ENCODE measurements at places on chromosomes 2 and 18.

DNA sequence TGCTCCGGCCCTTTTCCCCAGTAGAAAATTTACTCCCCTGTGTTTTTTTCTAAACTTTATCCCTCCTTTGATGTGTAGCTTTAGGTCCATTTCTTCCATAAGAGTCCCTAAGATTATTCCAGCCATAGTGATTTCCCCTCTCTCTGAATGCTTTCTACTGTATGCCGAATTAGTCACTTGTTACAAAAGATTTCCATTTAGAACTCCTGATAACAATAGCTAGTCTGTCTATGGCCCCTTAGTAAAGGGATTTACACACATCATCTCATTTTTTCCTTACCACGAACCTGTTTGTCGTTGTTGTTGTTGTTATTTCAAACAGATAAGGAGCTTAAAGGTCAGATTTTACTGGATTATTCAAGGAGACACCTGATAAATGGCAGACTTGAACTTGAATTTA lies 256.1 kb downstream of the PAX3 start:
- no peak for DNase-seq

DNA sequence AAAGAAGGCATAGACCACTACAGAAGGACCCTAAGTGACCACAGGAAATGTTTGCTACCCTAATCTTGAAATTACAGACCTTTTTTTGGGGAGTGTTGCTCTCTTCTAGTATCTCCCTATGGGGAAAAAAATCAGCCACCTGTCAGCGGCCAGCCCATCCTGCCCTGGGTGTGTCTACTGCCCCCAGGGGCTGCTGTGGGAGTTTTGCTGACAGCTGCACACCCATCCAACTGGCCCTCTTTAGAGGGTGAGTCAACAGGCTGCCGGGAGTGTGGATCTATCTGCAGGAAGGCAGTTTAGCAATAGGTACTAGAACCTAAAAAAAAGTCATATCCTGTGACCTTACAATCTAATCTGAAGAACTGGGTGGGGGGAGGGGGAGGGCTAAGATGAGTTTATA lies 796 bp upstream of the DYSF start:
- no peak for DNase-seq

GRCh38 chr18:73381699-73382036 lies 513.9 kb upstream of the NETO1 start:
- no peak for DNase-seq

- DNase-seq: no peak
Measured at GRCh38 chr18:79530821-79531220, 135.1 kb downstream of the NFATC1 start.

- peak; percentile 16 for DNase-seq
Measured at GRCh38 chr2:147910990-147911473, 66.2 kb downstream of the ACVR2A start.

DNA sequence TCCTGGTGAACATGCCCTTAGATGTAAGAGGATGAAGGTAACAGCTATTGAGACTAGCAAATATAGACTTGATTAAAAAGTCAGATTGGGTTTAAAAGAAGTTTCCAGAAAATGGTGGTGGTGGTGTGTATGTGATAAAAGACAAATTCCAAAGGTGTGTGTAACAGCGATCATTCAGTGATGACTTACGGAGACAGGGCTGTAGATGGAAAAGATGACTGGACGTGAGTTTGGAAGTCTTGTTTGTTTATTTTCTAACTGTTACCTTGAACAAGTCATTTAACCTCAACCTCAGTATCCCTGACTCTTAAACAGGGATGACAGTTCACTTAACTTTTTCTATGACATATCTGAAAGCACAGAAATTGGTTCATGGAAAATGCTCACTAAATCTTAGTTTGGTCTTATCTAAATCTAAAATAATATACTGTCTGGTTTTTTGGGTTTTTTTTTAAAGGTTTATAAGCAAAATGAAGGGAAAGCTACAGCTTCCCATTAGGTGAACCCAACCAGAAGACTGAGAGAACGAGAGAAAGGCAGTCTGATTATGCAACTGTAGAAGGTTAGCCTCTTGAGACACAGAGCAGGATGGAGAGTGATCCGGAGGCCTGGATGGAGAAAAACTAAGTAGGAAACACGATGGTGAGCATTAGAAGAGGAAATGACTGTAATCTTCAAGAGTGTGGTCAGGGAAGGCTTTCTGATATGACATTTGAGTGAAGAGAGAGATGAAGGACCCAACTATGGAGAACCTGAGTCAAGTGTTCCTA lies 71.9 kb downstream of the TCF4 start:
- no peak for DNase-seq

DNA sequence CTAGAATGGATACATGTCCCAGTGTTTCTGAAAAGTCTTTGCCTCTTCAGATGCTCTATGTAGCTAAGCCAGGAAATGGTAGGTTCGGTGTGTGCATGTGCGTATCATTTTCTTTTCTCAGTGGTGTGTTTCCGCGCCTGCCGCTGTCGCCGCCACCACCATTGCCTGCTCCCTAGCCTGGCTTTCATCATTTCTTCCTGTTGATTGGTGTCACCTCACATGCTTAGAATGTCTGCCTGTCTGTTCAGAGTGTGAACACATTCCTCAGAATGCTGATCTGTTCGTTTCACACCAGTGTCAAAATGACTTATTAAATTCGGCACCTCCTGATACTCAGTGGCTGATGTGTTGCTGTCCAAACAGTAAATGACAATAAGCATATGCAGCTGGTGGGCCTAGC lies 255.2 kb upstream of the SPRED2 start:
- DNase-seq: no peak

GRCh38 chr2:236977063-236977851 lies 108.4 kb upstream of the COPS8 start:
- DNase-seq: no peak

DNA sequence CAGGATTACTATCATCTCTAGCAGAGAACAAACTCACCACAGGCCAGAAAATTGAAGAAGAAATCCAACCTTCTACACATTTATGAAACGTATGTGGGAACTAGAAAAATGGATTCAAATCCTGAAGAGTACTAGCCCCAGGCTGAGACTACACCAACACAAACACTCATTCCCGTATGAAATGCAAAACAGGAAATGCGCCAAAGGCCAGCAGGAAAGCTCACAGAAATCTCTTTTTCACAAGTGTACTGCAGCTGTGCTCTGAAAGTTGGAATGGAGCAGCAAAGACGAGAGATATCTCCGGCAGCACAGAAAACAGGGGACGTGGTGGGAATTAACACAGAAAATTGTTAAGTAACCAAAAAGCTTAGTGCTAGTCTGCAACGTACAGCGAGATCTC lies 913.5 kb downstream of the TDRD15 start:
- DNase-seq: no peak

- DNase-seq: peak; percentile 8
Measured at GRCh38 chr2:238290091-238290509, 1.7 kb upstream of the PER2 start.

GRCh38 chr18:13369756-13370510 lies 151.4 kb downstream of the LDLRAD4 start:
- DNase-seq: no peak

DNA sequence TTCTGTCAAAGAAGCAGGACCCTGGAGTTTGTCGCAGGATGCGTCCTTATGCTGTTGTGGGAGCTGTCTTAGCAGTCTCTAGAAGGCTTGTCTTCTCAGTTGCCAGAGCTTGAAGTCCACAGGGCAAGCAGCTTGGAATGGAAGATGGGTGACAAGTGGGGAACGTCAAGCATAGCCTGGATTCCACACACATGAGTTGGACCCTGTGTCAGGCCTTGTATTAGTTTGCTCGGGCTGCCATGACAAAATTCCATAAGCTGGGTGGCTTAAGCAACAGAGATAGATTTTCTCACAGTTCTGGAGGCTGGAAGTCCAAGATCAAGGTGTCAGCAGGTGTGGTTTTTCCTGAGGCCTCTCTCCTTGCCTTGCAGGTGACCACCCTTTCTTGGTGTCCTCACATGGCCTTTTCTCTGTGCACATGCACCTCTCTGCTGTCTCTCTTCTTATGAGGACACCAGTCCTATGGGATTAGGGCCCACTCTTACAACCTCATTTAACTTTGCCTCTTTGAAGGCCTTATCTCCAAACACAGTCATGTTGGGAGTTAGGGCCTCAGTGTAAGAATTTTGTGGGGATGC lies 51.3 kb downstream of the THNSL2 start:
- DNase-seq: no peak

DNA sequence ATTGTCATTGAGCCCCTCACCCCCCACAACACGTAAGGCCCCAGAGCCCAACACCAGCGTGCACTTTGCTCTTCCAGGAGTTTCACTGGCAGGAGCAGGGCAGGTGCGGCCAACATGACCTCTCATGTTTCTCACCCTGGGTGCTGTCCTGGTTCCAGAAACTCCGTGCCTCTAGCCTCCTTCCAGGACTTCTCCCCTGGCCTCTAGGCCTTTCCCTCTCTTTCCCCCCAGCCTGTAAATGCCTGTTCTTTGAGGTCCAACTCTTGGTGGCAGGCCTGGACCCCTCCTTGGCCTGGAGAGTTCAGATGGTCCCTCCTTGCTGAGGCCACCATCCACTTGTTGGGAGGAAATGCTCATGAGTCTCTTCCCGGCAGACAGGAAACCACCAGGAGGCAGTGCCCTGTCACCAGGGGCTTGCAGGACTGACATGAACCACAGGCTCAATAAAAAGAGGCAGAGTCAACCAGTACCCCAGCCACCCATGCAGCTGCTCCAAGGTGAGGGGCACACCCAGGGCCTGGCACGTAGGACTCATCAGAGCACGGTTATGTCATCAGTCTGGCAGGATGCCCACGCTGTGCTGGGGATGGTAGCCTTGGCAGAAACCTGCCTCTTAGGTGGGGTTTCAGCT lies 1.5 kb downstream of the MALL start:
- DNase-seq: no peak

DNA sequence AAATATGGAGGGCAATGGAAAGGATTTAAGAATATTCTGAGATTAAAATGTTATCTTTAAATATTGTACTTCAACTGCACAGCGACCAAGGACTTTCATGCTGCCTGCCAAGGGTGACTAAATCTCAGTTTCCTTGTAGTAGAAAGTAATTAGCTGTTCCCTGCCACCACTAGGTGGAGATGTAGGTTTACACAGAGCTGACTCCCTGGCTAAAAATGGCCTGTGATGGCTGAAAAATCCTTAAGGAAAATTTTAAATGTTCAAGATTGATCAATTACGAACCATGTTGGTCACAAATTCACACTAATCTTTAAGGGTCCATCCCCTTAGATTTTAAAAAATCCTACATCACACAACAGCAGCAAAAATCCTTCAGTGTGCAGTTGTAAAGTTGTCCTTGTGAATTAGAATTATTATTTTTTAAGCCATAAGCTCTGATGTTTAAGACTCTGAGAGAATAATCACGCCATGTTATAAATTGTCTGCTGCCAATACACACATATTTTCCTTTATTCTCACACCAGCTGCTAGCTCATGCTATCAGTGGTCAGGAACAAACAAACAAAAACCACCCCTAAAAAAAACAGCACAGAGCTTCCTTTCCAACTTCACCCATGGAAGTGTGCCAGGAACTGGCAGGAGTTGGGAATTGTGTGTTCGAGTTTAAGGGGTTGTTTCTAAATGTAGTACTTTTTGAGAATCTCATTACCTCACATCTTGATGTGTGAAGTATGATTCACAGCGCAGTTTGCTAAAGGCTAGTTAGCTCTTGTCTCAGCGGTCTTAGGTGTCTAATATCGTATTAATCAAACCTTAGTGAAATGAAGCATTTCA lies 399.8 kb downstream of the TMEM182 start:
- DNase-seq: no peak

GRCh38 chr2:174003720-174004695 lies 38.8 kb upstream of the SP3 start:
- no peak for DNase-seq

GRCh38 chr2:29223257-29223656 lies 108.0 kb downstream of the CLIP4 start:
- DNase-seq: no peak

GRCh38 chr2:172247203-172247602 lies 144.5 kb upstream of the DLX2 start:
- no peak for DNase-seq

GRCh38 chr2:146079216-146079615 lies 1559.3 kb upstream of the ZEB2 start:
- DNase-seq: no peak

GRCh38 chr2:30686669-30687068 lies 120.6 kb downstream of the CAPN13 start:
- DNase-seq: no peak

GRCh38 chr2:166518634-166519390 lies 24.8 kb upstream of the SCN7A start:
- no peak for DNase-seq

DNA sequence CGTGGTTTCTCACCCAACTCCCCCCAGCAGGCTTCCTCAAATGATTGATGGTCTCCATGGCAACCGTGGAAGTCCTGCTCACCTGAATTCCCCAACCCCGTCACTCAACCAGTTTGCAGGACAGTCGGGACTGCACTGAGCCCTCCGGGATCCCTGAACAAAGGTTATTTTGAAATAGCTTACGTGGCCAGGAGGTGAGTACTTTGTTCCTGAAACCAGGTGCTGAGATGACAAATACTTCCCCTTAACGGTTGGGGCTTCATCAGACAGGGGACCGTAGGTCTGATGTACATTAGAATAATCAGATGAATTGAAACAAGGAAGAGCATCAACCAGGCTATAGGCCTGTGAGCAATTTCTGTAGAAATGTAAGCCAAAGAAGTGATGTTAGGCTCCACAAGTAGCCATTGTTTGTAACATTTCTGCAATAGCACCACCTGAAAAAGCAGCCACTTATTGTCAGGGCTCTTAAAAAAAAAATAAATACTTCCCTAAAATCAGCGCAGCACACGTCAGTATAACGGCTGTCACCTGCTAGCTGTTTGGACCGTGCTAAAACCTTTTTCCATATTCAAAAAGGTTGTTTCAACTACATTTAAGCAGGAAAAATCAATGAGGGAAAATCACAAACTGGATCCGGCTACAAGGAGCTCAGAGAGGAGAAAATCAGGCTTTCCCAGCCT lies 206.4 kb upstream of the ID2 start:
- no peak for DNase-seq

All from T follicular helper cell (primary cell).